ENCODE measurements at places on chromosomes 6 and 20. TPM values are rescaled to one million over a fixed set of nuclear protein-coding genes. Genes with fewer than 3 reads are reported as not detected.

The PROKR2 gene
- 0.44 TPM for polyA plus RNA-seq

The KCNB1 gene
- 1.1 TPM for polyA plus RNA-seq

- no peak for DNase-seq
These were observed 13.0 kb downstream of the TMEM181 start for GRCh38 chr6:158572653-158573541.

DNA sequence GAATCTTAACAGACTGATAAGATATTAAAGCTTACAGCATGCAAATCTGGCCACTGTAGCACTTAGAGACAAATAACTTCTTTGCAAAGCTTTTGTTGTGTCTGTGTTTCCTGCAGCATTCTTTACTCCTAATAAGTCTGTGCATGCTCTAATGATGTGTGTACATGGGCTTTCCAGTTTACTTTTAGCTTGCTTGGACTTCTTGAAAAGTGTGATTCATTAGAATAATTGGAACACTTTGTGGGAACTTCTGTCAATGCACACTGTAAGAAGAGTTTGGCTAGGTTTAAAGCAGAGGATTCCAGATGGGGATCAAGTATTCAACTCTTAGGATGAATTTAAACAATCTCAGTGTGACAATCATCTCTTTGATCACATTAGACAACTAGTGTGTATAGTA is 22.1 kb upstream of the TINAG start:
- DNase-seq, result no peak

GRCh38 chr20:34876406-34877282 is at the start of gene ACSS2:
Gene ACSS2, plus strand, starts transcription at chr20:34876612. Its CDS starts 34 bp downstream, at chr20:34876646.
- peak; percentile 88 for DNase-seq

The PKIB gene
- 1.6 TPM for polyA plus RNA-seq

- no peak for DNase-seq
These were observed 488.5 kb upstream of the MAP3K7 start for GRCh38 chr6:91075244-91075976.

The DUSP15 gene
- polyA plus RNA-seq, result 20.3 TPM

Measured in left renal cortex interstitium (tissue), 4 donors.